Fibroblast of skin of right quadriceps (primary cell): ENCODE measurements at places on chromosomes 2 and 18.

- DNase-seq: no peak
These were observed at the start of gene TEX51 for GRCh38 chr2:126898636-126899035. Gene TEX51 (plus strand): TSS chr2:126898890. CDS start chr2:126898919, 29 bp downstream.

DNA sequence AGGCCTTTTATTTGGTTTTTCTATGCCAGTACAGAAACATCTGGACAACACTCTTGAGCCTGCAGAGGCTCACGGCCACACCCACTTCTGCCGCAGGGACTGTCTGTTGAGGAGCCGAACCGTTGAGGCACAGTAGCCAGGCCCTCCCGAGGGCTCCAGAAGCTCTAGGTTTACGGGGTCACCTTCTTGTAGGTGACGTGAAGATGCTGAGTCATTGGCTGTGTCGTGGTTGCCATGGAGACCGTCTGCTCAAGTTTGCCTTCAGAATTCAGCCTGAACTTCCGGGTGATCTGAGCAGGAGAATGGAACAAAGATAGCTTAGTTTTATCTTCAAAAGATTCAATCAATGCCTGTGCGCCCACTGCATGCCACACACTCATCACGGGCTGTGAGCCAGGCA, 25.9 kb downstream of the BOK start:
- peak; percentile 43 for DNase-seq

DNA sequence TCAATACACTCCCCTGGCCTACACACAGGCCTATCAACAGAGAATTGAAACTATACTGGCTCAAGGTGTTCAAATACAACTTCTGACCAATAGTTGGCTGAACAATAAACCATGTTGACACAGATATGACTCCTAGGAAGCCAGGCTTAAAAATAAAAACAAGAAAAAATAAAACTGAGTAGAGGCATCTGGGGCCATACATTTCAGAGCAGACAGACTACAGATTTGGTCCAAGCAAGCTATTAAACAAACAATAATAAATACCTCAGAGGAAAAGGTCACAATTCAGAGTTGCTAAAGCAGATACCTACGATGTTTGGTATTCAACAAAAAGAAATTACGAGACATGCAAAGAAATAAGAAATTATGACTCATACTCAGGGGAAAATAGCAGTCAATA, 132.8 kb upstream of the ACVR2A start:
- no peak for DNase-seq

DNA sequence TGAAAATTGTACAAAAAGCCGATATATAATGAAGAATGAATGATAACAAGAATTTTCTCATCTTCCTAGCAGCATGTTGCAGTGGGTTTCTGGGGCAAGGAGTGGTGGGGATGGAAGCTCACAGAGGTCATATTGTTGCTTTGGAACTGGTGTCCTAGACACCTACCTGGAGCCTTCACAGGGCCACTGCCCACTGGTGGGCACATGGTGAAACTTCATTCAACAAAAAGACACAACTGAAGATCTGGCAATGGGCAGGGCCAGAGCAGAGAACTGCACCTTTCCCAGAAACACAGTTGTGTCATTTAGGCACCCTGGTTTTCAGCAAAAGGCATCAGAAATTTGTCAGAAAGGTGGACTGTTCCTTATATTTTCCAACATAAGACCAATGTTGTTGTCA, 115.3 kb downstream of the FHOD3 start:
- DNase-seq: peak; percentile 27

- no peak for DNase-seq
These were observed 188.3 kb downstream of the FBXO15 start for GRCh38 chr18:73959352-73959751.
